Mesenteric fat pad (tissue), 1 donor: ENCODE measurements at places on chromosomes 1 and 21. TPM values are rescaled to one million over a fixed set of nuclear protein-coding genes. Genes with fewer than 3 reads are reported as not detected.

DNAJB4 gene
- 25.2 TPM for total RNA-seq

GRIK3 gene
- total RNA-seq, result not detected

CLCNKA gene
- total RNA-seq, result 0.39 TPM

DNA sequence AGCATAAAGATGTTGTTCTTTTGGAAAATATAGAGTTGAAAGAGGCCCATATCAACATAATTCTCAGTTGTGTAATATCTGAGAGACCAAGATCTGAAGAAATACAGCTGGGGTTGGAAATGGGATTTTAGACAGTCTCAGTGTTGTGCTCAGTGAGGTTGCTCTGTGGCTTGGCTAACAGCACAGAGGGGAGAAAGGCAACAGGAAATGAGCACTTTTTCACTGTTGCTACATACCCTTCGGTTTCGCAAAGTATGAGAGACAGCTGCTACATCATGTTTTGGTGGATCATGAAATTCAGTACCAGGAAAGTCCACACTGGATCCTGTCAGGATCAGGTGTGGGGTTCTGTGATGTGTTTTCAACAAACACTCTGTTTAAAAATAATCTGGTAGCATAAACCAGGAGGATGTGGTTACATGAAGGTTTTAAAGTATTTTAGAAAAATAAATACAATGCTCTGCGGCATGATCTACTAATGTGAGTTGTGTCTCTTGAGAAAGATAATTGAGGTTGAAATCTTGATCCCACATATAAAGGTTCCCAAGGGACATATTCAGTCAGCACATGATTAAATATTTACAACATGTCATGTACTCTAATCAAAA is 7.0 kb upstream of the GPR88 start:
- DNase-seq, result no peak

DNA sequence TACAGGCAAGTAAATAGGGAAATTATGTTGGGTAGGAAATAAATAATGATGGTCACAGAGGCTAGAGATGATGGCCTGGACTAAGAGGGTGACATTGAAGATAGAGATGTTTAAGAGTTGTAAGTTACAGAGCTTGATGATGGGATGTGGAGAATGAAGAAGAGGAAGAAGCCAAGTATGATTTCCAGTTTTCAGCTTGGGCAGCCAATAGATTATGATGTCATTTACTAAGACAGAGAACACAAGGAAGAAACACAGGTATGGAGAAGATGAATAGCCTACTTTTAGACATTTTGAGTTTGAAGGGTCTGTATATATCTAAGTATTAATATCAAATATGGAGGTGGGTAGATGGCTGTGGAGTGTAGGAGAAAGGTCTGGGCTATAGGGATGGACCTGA is 56.0 kb upstream of the PRELP start:
- DNase-seq, result no peak

DNA sequence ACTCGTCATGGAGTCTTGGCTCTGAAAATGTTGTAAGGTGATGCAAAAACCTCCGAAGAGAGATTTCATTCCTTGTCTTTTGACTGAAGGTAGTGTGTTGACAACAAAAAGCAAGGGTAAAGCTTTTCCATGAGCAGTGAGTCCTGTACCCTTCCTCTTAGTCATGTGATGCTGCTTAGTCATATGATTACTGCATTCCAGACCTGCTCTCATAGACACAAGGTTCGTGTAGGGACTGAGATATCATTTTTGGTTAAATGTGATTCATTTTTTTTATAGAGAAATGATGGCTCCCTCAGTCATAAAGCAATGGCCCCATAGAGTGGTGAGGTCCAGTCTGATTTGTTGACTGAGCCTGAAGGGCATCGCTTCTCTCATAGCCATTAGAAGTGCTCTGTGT is 9.2 kb downstream of the KCNJ6 start:
- DNase-seq, result no peak

TUT4 gene
- 39.9 TPM for total RNA-seq

DNA sequence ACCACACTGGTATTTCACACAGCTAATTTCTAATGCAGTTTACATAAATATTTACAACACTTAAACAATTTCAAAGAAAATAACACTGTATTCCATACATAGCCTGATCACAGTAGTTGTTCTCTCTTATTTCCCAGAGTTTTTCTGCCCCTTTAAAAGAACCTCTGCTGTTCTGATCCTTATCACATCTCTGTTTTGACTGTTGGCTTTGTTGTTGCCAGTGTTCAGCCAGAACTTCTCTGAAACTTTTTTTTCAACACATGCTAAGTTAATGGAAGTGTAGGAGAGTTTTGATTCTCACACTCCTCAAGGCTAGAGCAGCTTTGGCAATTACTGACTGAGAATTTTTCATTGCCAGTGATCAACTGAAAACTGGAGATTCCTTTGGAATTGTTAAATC is 11.1 kb downstream of the SELE start:
- no peak for DNase-seq
